ENCODE measurements at places on chromosomes 13 and 19. TPM values are rescaled to one million over a fixed set of nuclear protein-coding genes. Genes with fewer than 3 reads are reported as not detected.

GRCh38 chr19:45125975-45126493 is 33.1 kb downstream of the PPP1R37 start:
- DNase-seq, result no peak

- no peak for DNase-seq
Observed at GRCh38 chr19:46040952-46041500, at the start of gene IGFL4. IGFL4 (minus strand) TSS chr19:46041002; CDS start chr19:46040962, 40 bp downstream.

DNA sequence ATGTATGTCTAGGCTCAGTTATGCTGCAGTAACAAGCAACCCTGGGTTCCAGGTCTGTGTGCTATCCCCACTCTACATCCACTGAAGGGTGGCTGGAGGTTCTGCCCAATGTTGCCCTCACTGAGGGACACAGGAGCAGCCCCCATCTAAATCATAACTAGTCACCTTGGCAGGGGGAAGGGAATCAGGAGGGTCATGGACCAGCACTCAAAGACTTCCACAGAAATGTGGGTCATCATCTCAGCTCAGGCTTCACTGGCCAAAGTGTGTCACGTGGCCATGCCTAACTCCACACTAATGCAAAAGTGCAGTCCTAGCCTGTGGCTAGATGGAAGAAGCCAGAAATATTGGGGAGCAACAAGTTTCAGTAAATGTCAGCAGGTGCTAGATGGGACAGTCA is 137.3 kb upstream of the ZNF507 start:
- DNase-seq, result no peak

DNA sequence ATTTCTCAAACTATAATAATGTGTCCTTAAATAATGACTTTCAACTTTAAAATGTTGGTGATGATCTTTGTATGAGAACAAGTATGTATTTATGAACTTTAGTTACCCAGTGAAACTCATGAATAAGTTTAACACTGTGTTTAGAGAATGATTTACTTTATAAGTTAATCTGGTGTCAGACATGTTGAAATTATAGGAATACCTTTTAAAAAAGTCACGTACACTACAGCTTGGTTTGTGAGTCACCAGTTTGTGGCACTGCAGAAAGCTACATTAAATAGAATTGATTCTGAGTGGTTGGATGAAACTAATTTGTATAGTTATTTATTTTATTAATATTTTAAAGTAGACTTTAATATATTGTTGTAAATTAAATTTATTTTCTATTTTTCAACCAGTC is 1366.2 kb upstream of the PCDH20 start:
- no peak for DNase-seq

DNA sequence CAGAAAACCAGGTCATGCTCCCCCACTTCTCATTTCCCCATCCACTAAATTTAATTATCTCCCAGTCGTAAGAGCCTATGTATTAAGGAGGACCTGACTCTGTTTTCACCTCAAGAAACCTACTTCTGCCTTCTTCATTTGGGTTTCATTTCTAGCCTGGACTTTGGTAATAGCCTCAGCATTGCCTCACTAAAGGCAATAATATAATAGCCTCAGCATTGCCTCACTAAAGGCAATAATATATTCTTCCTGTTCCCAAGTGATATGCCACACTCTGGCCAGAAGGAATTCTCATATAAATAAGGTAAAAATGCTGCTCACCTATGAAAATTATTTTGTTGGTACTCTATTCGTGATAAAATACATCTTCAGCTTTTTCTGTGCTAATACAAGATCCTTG is 993.9 kb downstream of the EFNB2 start:
- DNase-seq, result no peak

DNA sequence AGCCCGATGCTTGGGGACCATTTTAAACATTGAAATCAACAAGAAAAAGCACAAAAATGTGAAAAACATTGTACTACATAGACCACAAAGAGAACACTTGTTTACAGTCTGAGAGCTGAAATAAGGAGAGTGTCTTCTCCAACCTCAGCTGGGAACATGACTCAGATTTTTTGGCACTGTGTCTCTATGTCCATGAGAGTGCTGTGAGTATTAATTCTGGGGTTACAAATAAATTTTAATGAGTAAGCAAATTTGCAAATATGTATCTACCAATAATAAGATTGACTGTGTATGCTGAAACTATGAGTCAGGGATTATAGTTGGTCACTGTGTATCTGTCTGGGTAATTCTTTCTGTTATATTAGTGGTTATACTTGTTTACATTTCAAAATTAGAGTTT is 174.0 kb downstream of the DCT start:
- no peak for DNase-seq

Gene IFNL4
- not detected for polyA plus RNA-seq

DNA sequence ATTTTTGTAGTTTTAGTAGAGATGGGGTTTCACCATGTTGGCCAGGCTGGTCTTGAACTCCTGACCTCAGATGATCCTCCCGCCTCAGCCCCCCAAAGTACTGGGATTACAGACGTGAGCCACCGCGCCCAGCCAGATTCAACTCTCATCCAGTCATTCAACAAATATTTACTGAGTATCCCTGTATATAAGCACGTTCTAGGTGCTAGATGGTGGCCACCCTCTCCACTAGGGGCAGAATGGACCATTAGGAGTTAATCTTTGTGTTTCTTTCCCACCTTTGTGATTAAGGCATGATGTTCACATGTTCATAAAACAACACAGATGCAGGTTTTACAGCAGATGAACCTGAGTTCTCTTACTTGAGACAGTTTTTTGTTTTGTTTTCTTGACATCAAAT is 7.3 kb downstream of the SHKBP1 start:
- no peak for DNase-seq

- no peak for DNase-seq
Observed at GRCh38 chr13:33782631-33783030, 35.3 kb upstream of the RFC3 start.

DNA sequence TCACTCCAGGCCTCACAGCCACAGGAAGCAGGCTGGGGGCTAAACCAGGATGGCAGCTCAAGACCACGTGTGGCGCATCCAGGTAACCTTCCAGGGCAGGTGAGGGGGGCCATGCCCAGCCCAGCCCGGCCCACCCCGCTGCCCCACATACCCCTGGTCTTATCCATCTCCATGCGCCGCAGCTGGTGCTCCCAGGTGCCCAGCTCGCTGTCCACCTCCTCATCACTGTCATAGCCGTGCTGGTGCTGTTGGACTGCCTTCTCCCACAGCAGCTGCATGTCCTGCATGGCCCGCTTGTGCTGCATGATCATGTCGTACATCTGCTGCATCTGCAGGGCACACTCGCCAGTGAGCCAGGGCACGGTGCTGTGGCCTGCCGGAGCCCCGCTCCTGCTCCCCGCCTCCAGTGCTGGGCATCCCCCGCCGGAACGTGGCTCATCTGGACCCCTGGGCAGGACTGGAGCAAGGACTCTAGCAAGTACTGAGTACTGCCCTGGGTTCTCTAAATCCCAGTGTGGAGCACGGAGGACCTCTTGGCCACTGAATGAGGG is 6.0 kb upstream of the TM6SF2 start:
- no peak for DNase-seq

GRCh38 chr13:50170447-50171037 is 155.3 kb downstream of the KCNRG start:
- DNase-seq, result no peak

GRCh38 chr19:30393046-30393445 is 20.9 kb downstream of the ZNF536 start:
- no peak for DNase-seq

Gene ANKRD24
- 1.8 TPM for polyA plus RNA-seq

GRCh38 chr19:10964903-10965302 is 4.1 kb downstream of the SMARCA4 start:
- no peak for DNase-seq

GRCh38 chr19:43555185-43555770 is 20.0 kb downstream of the XRCC1 start:
- no peak for DNase-seq

- no peak for DNase-seq
Observed at GRCh38 chr19:2109046-2109864, 12.5 kb downstream of the IZUMO4 start.

- no peak for DNase-seq
Observed at GRCh38 chr13:25930653-25931052, 121.2 kb downstream of the SHISA2 start.

Gene NKPD1
- 0.22 TPM for polyA plus RNA-seq

DNA sequence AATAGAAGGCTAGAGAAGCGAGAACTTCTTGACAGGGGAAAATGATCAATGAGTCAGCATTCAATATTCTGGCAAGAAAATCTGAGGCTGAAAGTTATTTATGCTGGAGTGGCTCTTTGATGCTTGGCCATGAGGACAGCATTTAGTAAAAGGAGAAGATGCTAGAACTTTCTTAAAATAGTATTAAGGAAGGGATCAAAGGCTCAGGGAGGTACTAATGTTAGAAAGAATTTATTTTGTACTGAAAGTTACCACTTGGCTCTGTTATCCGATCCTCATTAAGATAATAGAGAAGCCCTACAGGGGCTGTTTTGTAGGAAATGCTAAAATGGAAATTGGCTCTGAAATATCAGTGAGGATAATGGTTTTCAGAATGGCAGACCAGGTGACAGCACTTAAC is 1774.6 kb upstream of the PCDH20 start:
- DNase-seq, result no peak

Gene SIGLEC6
- polyA plus RNA-seq, result 0.52 TPM

- DNase-seq, result no peak
Observed at GRCh38 chr19:7115721-7116120, 46.2 kb downstream of the ZNF557 start.

- no peak for DNase-seq
Observed at GRCh38 chr13:113832205-113832604, 31.7 kb downstream of the GAS6 start.

DNA sequence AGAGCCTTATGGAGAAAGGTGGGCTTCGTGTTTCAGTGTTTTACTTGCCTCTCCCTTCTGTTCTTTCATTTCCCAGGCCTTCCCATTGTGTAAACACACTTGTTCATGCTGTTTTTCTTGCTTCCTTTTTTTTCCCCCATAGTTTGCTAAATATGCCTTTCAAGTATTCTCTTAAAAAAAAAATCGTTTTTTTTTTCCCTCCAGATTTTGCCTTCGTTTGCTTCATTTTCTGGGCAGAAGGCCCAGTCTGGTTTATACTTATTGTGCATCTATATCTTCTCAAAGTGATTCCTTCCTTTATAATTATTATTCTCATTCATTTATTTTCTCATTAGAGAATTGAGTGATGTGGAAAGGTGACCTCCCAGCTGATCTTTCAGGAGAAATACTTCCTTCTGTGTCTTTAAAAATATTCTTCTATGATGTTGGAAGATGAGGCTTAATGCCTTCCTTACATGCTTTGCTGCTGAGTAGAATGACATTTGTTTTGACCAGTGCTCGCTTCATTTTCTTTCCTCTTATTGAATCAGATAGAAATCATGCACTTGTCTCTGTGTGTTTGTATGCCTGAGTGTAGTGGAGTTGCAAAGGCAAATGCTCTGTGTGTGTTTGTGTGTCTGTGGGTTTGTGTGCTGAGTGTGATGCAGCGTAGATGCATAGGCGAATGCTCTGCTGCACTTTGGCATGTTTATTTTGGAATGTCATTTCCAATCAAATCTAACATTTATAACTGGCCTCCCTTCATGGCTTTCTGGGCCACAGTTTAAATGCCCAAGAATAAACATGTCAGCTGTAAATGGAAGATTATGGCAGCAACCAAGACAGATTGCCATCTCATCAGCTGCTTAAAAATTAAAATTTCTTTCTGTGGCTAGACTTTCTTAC is 591.4 kb downstream of the FGF9 start:
- no peak for DNase-seq

- DNase-seq, result no peak
Observed at GRCh38 chr13:34951528-34951927, 9.5 kb downstream of the NBEA start.

- no peak for DNase-seq
Observed at GRCh38 chr13:33251131-33251661, 34.4 kb downstream of the STARD13 start.

DNA sequence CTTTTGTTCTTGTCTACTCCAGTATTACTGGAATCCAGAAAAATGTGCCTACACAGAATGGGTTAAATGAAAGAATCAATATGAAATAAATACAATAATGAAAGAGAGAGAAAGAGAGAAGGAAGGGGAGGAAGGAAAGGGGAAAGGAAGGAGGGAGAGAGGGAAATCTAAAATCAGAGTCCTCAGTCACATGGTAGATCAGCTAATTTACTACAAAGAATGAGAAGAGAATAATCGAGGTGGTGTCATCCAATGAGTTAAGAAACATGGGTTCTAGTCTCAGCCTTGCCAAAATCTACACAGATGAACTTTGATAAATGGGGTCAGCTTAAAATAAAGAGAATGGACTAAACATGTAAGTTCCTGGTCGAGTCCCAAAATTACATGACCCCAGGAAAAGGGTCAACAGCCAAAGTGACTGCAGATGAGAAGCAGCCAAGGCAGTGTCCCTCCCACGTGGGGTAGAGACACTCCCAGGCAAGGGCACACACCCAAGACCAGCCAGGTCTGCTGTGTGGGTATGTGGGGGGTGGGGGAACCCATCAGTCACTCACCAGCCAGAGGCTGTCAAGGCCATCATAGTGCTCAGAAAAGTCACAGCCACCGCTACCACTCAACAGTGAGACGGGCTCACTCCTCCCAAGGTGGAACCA is 103.6 kb downstream of the STK24 start:
- no peak for DNase-seq

GRCh38 chr13:81383444-81383843 is 1042.5 kb upstream of the SPRY2 start:
- no peak for DNase-seq

Gene NTN5
- 1.3 TPM for polyA plus RNA-seq
